ENCODE measurements at places on chromosomes 6 and 20. TPM values are rescaled to one million over a fixed set of nuclear protein-coding genes. Genes with fewer than 3 reads are reported as not detected.

FANCE gene
- total RNA-seq, result 3.6 TPM

THBD gene
- 94.3 TPM for total RNA-seq

BPIFA1 gene
- not detected for total RNA-seq

YWHAB gene
- 187 TPM for total RNA-seq

RGS17 gene
- total RNA-seq, result 7.4 TPM

ZNF165 gene
- total RNA-seq, result 1.2 TPM

DDO gene
- 0.16 TPM for total RNA-seq

COL20A1 gene
- 0.30 TPM for total RNA-seq

SPAG4 gene
- total RNA-seq, result 5.2 TPM

C20orf141 gene
- total RNA-seq, result not detected

ECI2 gene
- total RNA-seq, result 51.2 TPM

CDSN gene
- total RNA-seq, result 0.05 TPM

KIF3B gene
- total RNA-seq, result 26.9 TPM

MUC22 gene
- total RNA-seq, result not detected

TGIF2 gene
- total RNA-seq, result 3.7 TPM

TP53TG5 gene
- total RNA-seq, result not detected

FUT9 gene
- not detected for total RNA-seq

TTLL9 gene
- total RNA-seq, result 0.12 TPM

KHDRBS2 gene
- not detected for total RNA-seq

KCNK16 gene
- not detected for total RNA-seq

SLA2 gene
- 0.12 TPM for total RNA-seq

GINS1 gene
- total RNA-seq, result 34.6 TPM

TRIM10 gene
- not detected for total RNA-seq

SAYSD1 gene
- 6.2 TPM for total RNA-seq
